ENCODE measurements at places on chromosomes 16 and 17. TPM values are rescaled to one million over a fixed set of nuclear protein-coding genes. Genes with fewer than 3 reads are reported as not detected.

DNA sequence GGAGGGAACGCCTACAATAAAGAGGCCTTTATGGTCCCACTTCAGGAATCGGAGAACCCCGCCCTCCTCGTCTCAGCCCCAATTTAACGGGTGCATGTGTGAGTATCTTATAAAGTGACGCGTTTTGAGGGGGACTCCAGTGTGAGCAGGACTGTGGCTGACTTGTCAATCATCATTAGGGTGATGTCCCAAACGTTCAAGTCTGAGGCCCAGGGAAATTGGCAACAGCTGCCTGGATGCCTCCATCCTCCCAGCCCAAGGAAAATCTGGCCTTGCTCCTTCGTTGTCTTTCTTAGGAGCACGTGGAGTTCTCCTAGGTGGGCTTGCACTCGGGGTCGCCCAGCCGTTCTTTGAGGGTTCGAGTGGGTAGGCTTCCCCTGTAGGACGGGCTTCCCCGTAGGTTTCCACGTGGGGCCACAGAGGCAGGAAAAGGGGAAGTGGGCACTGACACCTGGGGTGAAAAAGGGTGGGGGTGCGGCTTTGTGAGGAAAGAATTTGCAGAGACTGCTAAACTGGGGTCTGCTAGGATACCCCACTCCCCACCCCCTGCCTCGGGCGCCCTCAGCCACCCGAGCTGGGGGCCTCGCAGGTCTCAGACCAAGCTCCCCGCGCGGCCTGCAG, 561 bp upstream of the HERPUD1 start:
- DNase-seq, result no peak

GRCh38 chr17:64085650-64086005, 44.3 kb downstream of the ERN1 start:
- DNase-seq, result no peak

GRCh38 chr17:489758-490329, 137.2 kb upstream of the RPH3AL start:
- peak; percentile 41 for DNase-seq

DNA sequence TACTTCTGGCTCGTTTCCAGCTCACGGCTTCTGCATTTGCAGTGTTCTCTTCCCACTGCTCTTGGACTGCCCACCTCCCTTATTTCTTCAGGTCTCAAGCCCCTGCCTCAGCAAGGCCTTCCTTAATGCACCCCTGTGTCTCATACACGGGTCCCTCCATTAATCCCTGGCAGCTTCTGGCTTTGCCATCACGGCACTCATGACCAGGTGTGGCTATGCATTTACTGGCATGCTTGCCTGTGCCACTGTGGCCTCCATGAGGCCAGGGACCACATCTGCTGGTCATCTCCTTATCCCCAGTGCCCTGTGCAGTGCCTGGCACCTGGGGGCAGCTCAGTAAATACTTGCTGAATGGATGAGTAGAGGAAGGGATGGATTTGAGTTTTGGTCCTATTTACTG, 114.1 kb downstream of the C16orf78 start:
- no peak for DNase-seq

GRCh38 chr17:47831934-47832327, 461 bp downstream of the LRRC46 start:
- no peak for DNase-seq

- DNase-seq, result no peak
Observed at GRCh38 chr16:56688762-56689161, 6.5 kb downstream of the MT1X start.

- DNase-seq, result no peak
Observed at GRCh38 chr17:63249256-63250004, 196.7 kb downstream of the CYB561 start.

GRCh38 chr16:24258791-24259190, 2.7 kb downstream of the CACNG3 start:
- DNase-seq, result no peak

DNA sequence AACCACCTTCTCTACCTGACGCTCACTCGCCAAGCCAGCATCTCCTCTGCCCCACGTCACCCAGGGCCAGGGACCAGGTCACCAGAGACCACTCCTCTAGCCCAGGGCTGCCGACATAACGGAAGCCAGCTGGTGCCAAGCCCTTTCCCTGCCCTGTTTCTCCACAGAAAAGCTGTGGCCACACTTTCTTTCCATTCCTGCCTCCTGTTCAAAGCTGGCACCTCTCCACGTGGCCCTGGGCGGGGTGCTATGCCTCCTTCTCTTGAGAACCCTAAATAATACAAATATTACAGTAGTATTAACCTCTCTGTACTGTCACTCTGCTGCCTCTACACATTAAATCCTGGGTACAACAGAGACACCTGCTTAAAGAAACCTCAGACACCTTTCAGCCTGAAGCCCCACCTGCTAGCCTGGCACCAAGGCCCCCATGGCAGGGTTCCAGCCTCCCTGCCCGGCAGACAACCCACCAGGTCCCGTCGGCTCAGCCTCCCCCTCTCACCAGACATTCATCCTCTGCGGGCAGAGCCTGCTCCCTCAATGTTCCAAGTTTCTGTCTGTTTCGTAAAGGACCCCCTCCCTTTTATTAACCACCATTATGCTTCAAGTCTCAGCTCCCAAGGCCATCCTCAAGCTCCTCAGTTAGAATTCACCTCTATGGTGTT, 62.3 kb downstream of the TIMM22 start:
- no peak for DNase-seq

DNA sequence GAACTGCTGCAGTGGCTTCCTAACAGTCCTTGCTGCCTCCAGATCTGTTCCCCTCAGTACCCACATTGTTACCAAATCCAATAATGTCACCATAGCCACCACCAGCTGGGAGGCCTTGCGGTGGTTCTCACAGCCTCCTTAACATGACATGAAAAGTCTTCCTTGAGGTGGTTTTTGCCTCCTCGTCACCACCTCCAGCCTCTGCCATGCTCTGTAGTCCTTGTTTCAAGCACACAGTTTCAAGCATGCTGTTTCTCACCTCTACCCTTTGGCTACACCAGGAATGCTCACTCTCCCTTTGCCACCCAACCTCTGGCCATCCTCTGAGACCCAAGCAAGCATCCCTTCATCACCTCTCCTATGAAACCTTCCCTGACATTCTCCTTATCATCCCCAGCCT, 47.2 kb downstream of the DNAH9 start:
- DNase-seq, result no peak

GRCh38 chr16:23174622-23175021, 7.9 kb upstream of the SCNN1G start:
- no peak for DNase-seq

- no peak for DNase-seq
Observed at GRCh38 chr16:14334366-14335080, 263.4 kb downstream of the MRTFB start.

GRCh38 chr16:64174327-64174726, 947.5 kb downstream of the CDH11 start:
- no peak for DNase-seq

- no peak for DNase-seq
Observed at GRCh38 chr17:77378318-77379064, 237.7 kb downstream of the SEC14L1 start.

DNA sequence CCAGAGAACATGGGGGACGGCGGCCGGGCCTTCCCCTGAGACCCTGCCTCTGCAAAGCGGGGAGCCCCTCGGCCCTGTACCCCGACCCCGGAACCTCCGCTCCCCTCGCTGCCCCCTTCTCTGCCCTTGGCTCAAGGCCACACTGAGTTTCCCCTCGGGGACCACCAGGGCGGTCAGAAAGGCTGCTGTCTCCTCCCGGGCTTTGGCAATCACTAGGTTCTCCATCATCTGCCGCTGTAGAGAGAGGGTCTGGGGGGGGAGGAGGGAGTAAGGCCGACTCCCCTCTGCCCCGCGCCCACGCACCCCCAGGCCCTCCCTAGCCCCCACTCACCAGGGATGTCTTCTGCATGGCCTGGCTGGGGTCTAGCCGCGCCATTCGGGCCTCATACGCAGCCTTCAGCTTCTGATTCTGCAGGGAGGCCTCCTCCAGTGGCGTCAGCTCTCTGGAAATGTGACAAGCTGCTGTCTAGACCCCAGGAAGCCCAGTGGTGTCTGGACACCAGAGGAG, 8.4 kb downstream of the VPS9D1 start:
- no peak for DNase-seq

DNA sequence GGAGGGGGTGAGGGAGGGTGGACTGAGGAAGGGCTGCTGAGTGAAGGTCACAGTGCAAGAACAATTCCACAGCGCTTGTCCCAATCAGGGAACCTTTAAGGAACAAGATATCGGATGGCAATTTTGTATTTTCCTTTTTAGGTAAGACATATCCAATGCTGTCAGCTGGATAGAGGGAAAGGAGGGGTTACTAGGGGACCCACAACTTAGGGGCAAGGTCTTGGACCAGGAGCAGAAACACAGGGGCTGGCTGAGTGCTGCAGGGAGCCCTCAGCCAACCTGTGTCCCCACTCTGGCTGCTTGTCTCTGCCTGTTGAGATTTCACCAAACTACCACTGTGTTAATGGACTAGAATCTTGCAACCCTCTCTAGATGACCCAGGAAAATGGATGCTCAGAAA, 47.6 kb downstream of the AKAP1 start:
- no peak for DNase-seq

GRCh38 chr16:49335828-49336227, 37.8 kb upstream of the C16orf78 start:
- no peak for DNase-seq

DNA sequence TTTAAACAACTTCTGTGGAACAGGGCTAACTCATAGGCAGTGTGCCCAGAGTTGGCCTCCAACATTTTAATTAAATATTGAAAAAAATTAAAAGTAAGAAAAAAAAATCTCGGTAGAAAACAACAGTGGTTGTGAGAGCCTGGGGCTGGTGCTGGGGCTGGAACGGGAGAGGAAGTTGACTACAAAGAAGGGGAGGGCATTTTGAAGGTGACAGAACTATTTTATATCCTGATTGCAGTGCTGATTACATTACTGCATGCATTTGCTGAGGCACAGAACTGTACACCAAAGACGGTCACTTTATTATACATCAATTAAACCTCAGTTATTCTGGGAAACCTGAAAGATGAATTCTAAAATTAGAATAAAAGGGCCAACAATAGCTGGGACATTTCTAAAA, 142.5 kb downstream of the PARN start:
- DNase-seq, result no peak

DNA sequence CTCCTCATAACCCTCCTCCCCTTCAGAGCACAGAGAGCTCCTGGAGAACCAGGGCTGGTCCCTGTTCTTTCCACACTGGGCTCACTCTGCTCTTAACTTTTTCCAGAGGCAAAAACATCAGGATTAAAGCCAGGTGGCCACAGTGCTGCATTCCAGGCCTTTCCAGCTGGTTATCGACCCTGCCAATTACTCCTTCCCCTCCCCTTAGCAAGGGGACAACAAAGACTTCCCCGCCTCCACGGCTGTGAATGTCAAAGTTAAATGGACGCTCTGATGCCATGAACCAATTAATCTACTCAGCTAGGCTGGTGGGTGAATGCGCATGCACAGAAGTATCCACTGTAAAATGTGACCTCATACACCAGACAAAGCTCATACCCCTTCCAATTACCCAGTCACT, 23.1 kb downstream of the ACLY start:
- peak; percentile 78 for DNase-seq

DNA sequence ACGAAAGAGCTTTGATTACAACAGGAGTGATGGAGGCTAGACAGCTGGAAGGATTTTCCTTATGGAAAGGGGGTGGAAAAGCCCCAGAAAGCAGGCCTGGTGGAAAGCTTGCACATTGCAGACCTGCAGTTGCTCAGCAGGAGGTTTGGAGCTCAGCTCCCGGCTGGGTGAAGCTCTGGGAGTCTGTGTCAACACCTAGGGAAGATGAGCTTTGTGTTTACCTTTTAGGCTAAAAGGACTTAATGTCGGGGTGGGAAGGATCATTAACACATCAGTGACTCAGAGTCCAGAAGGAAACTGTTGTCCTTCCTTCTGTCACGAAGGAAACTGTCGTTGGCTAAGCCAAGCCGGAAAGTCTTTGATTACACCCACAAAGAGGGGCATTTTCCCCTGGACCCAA, 48.2 kb downstream of the RAP1GAP2 start:
- DNase-seq, result no peak

DNA sequence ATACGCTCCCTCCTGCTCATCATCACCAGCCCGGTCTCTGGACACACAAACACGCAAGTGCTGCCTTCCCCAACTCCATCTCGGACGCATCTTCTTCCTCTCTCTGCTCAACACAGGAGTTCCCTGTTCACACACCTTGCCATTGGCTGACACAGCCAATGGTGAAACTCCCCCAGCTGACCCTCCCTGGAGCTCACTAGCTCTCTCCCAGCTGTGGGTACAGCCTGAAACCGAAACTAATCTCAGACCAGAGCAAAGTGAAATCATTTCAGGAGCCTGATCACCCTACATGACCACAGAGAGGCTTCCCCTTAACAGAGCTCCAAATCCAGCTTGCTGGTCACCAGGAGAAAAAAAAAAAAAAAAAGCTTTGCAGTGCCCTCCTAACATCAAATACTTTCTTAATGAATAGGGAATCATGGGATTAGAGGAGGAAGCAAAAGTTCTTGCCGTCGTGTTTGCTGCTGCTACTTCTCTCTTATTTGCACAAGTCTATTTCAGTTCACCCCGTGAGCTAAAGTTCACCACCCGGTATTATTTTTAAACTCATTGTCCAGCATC, 8.3 kb downstream of the CUEDC1 start:
- DNase-seq, result peak; percentile 58

- DNase-seq, result no peak
Observed at GRCh38 chr16:85611194-85611443, 2.0 kb upstream of the GSE1 start.

Gene TMEM100
- 5.9 TPM for total RNA-seq

Gene ZNRF1
- 37.4 TPM for total RNA-seq

Gene CTF1
- not detected for total RNA-seq

Gene ITGA3
- 73.1 TPM for total RNA-seq

Gene OTOP3
- not detected for total RNA-seq

Gene TEKT1
- total RNA-seq, result not detected

Gene TPSD1
- total RNA-seq, result 0.52 TPM

Gene CNGB1
- total RNA-seq, result not detected

Gene SEZ6L2
- total RNA-seq, result not detected

Gene UQCRC2
- 207 TPM for total RNA-seq

Gene CES2
- total RNA-seq, result 19.7 TPM

Data from uterus (tissue), 4 donors.